Mammary epithelial cell (primary cell): ENCODE measurements at places on chromosomes 6 and 20.
A peak's percentile ranks its signal among the peaks of the same experiment; 100 is the strongest.

DNA sequence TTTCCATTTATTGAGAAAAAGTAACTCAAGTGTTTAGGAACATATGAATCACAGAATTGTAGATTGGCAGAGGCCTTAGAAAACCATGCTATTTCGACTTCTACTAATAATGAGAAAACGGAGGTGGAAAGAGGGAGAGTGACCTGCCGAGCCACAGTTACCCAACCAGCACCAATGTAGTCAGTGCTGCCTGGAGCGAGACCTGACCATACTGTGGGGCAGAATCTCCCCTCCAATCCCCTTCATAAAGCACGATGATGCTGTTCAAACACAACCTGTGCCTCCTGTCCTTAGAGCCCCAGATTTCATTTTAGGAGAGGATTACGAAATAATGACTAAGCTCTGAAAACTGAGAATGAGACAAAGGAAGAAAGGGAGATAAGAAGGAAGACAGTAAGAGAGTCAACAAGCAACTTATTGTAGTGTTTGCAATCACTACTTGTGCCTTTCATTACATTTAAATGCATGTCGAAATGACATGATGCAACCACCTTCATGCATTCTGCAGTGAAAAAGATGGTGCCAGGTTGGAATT is 70.6 kb downstream of the ATXN1 start:
- peak; percentile 69 for DNase-seq

- DNase-seq: no peak
Observed at GRCh38 chr6:162203287-162203686, 524.3 kb downstream of the PRKN start.

GRCh38 chr6:1761477-1761877 is 151.8 kb downstream of the FOXC1 start:
- peak; percentile 62 for DNase-seq

DNA sequence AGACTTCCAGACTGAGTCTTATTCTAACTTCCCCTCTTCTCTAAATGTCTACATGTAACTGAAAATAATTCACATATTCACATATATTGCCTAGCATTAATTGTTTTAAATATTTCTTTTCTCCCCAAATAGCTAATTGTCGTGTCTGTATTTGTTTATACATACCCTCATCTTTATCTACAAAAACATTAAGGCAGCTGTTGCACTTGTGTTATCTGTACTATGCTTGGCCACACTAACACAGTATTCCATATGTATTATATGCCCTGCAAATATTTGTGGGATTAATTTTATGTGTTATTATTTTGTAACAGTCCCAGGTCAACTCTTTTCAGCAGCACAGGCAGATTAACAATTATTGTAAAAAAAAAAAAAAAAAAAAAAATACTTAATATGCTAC is 11.7 kb downstream of the HDAC2 start:
- DNase-seq: no peak

DNA sequence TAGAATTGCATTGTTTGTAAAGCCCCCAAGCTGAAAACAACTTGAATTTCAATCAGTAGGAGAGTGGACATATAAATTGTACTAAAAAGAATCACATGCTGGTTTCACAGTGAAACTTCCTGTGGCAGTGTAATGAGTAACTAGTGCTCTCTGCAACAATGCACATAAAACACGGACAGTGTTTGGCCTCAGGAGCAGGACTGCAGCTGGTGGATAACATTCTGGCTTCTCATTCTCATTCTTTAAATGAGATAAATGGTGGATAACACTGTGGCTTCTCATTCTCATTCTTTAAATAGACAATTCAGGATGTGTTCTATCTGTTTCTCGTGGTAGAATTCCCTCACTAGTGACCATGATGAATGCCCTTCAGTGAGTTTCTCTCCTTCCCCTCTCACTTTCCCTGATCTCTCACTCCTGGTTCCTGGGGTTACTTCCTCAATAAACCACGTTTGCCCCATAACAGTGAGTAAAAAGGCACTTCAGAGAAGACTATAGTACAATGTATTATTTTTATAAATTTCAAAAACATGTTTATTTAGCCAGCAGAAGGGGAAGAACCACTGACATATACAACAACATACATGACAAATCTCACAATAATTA is 59.9 kb downstream of the SLC22A2 start:
- DNase-seq: no peak

GRCh38 chr20:38308047-38308438 is 4.1 kb downstream of the BPI start:
- DNase-seq: no peak

DNA sequence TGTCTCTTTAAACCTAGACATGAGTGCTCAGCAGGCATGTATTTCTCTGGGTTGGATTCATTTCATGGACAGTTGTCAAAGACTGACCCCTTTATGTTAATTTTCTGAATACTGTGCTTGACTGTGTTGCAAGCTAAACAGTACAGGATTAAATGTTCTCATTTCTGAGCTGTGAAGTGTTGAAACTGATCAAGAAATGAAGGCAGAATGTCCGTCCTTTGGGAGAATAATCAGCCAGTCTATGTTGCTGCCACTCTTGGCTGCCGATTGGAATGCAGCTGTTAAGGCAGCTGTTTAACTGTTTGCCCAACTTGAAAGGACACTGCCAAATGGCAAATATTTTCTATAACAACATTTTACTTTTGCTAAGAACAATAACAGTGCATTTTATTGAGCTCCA is 87.3 kb downstream of the CEP57L1 start:
- DNase-seq: no peak

GRCh38 chr6:169163411-169163901 is 90.2 kb downstream of the THBS2 start:
- DNase-seq: no peak

- no peak for DNase-seq
Observed at GRCh38 chr6:168095171-168095691, 16.2 kb upstream of the FRMD1 start.

GRCh38 chr20:53078761-53079160 is 106.6 kb downstream of the TSHZ2 start:
- DNase-seq: no peak

GRCh38 chr6:19692506-19693298 is 144.5 kb upstream of the ID4 start:
- DNase-seq: no peak

DNA sequence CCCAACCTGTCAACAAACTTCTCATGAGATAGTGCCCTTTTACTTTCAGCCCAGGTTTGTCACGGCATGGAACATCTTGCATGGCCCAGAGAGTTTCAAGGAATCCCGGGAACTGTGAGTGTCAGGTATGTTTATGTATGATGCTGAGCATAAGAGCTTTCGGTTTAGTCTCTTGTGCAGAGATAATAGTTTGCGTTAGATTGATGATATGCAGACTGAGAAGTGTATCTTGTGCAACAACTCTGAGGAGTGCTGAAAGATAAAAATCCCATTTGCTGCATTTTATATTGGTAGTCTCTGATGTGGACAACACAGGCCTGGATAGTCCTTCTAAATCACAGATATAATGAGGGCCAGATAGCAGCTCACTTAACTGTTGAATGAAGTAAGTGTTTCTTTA is 99.0 kb downstream of the TBX18 start:
- DNase-seq: no peak

GRCh38 chr20:58075586-58076345 is 152.7 kb downstream of the ANKRD60 start:
- DNase-seq: no peak

GRCh38 chr6:45597424-45597823 is 219.7 kb upstream of the SUPT3H start:
- DNase-seq: no peak

DNA sequence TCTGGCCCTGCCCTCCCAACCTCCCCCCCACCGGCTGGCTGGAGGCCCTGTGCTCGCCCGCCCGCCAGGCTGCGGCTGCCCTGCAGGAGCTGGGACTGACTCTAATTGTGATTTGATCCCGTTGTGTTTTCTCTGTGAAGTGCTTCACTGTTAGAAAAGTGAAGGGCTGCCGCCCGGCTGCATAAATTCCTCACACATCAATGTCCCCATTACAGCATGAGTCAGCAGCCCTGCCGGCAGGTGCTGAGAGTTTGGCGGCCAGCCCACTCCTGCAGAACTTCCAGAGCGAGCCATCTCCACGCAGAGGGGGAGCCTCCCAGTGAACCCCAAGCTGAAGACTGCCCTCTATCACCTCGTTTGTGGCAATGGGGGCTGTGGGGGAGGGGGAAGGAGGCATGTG is 137.9 kb downstream of the DLL1 start:
- DNase-seq: peak; percentile 49

DNA sequence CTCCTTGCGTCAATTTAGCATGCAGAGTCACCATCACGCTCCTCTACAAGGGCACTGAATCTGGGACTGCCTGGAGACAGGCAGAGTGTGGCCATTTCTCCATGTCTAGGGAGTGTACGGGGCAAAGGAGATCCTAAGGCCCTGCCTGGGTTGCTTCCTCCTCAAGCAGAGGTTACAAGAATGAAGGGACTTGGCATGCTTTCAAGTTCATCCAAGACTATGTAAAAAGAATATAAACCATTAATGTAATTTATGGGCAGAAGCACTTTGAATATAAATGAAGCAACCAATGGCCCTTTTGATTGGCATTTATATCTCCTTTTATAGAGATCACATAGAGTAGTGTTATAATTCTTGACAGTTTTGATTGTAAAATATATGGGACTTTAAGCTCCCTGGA is 137.5 kb downstream of the BTBD3 start:
- no peak for DNase-seq

DNA sequence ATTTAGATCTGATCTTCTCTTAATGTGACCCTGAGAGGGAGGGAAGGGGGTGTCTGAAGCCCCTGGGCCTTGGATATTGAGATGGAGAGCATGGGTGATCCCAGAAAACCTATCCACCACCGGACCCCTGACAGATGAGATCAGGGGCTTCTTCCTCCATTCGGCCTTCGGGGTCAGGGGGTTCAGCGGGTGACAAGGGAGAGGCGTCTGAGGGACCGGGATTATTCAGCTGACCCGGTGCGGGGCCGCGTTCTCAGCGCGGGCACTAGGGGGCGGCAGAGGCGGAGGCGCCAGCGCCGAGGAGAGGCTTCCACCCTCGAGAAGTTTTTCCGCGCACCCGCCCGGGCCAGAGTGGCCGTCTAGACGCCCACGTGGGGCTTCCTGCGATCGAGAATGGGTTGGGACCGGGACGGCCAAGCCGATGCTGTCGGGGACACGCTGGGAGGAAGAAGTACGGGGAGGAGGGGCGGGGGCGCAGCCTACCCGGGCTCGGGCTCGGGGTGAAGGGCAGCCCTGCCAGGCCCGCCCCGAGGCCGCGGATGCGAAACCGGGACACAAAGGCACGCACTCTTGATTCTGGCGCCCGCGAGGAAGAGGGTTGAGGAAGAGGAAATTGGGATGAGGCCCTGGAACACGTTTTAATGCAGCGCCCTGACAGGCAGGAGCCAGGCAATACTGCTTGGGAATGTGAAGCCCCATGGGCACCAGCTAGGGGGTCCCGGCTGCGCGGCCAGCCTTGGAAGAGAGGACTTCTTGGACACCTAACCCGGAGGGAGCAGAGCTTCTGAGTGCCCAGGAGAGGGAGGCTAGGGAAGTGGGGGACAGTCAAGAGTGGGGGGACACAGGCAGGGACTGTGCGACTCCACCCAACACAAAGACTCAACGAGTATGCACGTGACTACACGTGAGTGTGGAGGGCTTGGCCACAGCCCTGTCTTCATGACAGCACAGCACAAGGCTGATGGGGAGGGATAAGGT is 30.6 kb downstream of the COL11A2 start:
- peak; percentile 42 for DNase-seq

GRCh38 chr20:24277196-24277595 is 192.2 kb upstream of the SYNDIG1 start:
- DNase-seq: no peak

DNA sequence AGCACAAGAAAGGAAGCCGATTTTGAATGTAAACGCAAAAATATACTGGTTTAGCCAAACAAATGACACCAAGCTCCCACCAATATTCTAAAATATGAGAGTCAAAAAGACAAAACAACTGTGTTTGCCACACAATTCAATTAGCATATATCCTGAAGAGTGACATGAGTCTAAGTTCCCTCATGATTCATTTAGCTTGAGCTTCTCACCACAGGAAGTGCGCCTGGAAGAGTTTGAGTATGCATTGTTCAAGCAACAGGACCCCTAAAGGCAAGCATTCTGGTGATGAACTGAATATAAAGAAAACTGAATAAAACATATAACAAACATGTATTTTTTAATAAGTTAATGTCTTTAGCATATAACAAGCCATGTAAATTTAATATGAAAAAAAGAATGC is 115.2 kb upstream of the RUNX2 start:
- DNase-seq: peak; percentile 2

- DNase-seq: no peak
Observed at GRCh38 chr20:63831993-63832686, 1.1 kb upstream of the ZBTB46 start.
